Stimulated activated effector memory CD8-positive, alpha-beta T cell treated with anti-CD3 and anti-CD28 coated beads, Interleukin-12 subunit alpha, Interleukin-12 subunit beta, amount 100 ng/mL, for 72 hours (primary cell): ENCODE measurements at places on chromosomes 4 and X.

DNA sequence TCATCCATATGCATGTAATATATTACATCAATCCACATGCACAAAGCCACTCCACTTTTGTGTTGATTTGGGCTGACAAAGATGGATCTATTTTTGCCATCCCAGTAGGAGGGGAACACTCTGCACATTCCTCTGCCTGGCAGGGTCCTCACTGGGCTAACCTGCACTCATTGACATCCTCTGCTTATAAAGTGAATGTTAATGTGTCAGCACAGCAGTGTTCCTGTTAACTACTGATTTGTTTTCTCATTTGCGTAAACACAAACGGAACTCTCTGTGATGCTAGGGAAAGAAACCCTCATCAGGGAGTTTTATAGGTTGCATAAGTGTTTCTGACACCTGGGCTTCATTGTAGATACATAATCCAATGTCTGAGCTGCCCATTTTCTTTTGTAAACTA lies 826.0 kb downstream of the RAB28 start:
- no peak for DNase-seq

DNA sequence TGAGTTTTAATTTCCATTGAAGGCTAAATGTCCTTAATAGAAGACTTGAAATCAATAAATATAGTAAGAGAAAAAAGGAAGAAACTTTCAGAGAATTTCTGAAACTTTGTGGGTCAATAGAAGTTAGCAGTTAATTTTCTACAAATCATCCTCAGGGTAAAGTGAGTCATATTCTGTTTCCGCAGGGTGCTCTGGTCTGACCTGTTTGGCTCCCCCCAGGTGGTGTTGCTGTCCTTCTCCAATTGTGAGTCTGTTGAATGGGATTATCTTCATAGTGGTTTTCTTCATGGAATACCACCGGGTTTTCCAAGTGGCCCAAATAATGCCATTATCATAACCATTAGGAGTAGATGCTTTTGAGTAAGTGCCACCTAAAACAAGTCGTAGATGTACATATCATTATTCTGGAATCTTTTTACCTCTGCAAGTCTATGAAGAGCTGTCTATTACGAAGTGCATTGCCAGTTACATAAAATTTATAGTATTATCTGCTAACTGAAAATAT lies 7.7 kb downstream of the FGG start:
- no peak for DNase-seq

DNA sequence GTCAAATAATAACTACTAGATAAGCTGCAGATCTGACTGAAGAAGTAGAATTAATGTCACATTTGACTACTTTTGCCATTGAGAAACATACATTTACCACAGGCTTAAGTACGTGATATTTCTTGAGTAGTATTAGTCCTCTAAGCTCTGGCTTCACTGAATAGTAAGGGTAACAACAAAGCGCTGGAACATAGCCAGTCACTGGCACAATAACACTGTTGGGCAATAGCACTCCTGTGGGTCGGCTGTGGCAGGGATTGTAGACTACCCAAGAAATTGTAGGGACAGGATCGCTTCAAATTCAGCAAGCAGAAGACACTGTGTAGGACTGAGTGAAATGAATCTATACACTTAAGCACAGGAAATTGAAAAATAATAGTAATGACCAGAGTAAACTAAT lies 27.1 kb upstream of the IL15 start:
- no peak for DNase-seq

DNA sequence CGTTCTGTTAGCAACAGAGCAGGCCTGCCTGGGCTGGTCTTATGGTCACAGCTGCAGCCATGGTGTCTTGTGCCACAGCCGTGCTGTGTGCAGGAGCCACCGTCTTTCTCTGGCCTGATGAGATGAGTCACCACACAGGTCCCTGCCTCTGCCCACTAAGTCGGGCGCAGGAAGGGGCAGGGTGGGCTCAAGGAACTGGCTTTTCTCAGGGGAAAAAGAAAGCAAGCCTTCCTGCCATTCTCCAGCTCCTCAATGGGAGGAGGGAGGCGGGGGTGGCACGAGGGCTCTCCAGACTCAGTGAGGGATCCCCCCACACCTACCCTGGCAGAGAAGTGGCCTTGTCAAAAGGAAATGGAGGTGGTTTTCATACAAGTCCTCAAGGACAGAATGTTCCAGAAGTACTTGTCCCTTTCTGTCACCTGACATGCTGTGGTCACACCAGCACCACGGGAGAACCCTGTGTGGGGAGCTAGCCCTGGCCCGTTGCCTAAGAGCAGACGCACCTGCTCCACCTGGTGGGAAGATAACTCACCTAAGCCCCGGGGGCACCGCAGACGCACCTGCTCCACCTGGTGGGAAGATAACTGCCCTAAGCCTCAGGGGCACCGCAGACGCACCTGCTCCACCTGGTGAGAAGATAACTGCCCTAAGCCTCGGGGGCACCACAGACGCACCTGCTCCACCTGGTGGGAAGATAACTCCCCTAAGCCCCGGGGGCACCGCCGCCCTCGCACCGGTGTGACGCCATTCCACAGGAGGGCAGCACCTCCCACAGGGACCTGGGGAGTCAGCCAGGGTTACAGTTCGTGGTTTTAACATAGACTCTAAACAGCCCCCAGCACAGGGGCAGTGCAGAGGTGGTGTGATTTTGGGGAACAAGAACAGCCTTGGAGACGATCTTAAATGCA lies 18.5 kb downstream of the UVSSA start:
- no peak for DNase-seq

DNA sequence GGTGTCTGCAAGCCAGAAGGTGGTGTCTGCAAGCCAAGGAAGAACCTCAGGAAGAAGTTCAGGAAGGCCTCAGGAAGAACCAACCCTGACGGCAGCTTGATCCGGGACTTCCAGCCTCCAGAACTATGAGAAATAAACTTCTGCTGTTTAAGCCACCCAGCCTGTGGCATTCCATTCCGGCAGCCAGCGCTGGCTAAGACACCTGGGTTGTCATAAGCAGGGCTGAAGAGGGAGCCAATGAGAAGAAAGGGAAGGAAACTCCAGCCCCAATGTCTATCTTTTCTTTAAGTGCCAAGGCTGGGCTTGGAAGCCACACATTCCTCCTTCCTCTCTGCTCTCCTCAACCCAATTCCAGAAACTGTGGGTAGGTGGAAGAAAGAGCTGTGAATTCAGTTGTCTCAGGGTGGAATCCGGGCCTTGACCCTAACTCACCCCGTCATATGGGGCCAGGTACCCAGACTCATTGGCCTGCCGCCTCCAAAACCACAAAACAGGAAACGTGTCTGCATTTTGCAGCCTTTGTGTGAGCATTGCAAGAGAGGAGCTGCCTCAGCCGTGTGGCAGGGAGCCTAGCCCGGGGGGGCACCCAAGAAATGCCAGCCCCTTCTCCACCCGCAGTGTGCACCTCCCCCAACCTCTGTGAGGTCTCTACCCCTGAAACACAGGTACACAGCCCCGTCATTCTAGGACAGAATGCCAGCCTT lies 26.8 kb downstream of the CRMP1 start:
- no peak for DNase-seq

GRCh38 chrX:20130357-20130756 lies 11.3 kb downstream of the EIF1AX start:
- DNase-seq: no peak

GRCh38 chr4:25929298-25929686 lies 15.3 kb downstream of the SMIM20 start:
- DNase-seq: no peak
